ENCODE measurements at places on chromosomes 5 and 9. TPM values are rescaled to one million over a fixed set of nuclear protein-coding genes. Genes with fewer than 3 reads are reported as not detected.
A peak's percentile ranks its signal among the peaks of the same experiment; 100 is the strongest.

The PKD2L2 gene
- total RNA-seq, result 0.60 TPM

The LCN12 gene
- 7.4 TPM for total RNA-seq

The GFI1B gene
- 0.39 TPM for total RNA-seq

The GABRP gene
- 2.9 TPM for total RNA-seq

The ZNF462 gene
- 30.9 TPM for total RNA-seq

The HRCT1 gene
- total RNA-seq, result 2.3 TPM

The PCDHGA9 gene
- total RNA-seq, result 9.6 TPM

The PCDHGA5 gene
- total RNA-seq, result 2.9 TPM

DNA sequence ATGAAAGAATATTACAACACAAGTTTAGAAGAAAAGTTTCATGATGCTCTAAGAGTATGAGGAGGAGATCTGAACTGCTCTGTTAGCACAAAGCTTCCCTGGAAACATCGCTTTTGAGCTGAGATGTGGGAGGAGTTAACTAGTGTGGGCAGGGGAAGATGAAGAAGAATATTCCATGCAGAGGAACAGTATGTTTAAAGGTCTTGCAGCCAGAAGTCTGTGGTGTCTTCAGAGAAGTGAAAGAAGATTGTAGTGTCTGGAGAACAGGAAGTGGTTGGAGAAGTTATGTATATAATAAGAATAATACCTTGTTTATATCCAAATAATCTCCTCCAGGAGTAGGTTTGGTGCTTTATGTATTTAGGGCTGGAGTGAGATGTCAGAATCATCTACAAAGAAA, 406.7 kb downstream of the MAN2A1 start:
- no peak for DNase-seq

- DNase-seq, result no peak
Observed at GRCh38 chr9:2628919-2629318, 7.3 kb downstream of the VLDLR start.

DNA sequence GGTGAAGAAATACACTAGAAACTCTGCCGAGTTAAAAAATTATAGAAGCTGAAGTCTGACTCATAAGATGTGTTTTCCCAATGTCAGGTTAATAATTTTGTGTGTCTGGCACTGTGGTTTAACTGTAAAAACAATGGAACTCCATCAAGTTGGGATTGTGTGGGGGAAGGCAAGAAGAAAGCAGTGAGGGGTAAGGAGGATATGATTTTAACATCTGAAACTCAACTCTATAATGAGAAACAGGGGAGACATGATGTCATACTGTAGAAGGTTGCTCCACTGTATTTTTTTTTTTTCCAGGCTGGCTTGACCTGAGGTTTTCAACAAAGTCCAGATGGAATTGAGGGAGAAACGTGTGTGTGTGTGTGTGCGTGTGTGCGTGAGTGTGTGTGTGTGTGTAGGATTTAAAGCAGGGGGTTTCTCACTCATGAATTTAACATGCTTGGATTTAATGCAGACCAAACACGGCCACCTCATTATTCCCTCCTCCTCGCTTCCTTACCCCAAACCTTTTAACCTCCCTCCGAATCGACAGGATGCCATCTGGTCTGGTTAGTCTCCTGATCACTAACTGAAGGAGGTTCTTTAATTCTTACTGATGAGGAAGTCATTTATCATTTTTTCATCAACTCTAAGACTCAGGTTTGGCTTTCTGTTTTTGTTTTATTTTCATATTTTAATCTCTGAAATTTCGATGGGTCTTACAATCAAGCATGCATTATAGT, 140.2 kb upstream of the LPAR1 start:
- no peak for DNase-seq

GRCh38 chr5:36657563-36657995, 51.2 kb downstream of the SLC1A3 start:
- peak; percentile 63 for DNase-seq

- DNase-seq, result no peak
Observed at GRCh38 chr5:107369622-107370021, 301.1 kb downstream of the EFNA5 start.

- no peak for DNase-seq
Observed at GRCh38 chr9:109934136-109934856, 154.3 kb downstream of the PALM2AKAP2 start.

- no peak for DNase-seq
Observed at GRCh38 chr5:126816649-126817048, 39.7 kb downstream of the LMNB1 start.

DNA sequence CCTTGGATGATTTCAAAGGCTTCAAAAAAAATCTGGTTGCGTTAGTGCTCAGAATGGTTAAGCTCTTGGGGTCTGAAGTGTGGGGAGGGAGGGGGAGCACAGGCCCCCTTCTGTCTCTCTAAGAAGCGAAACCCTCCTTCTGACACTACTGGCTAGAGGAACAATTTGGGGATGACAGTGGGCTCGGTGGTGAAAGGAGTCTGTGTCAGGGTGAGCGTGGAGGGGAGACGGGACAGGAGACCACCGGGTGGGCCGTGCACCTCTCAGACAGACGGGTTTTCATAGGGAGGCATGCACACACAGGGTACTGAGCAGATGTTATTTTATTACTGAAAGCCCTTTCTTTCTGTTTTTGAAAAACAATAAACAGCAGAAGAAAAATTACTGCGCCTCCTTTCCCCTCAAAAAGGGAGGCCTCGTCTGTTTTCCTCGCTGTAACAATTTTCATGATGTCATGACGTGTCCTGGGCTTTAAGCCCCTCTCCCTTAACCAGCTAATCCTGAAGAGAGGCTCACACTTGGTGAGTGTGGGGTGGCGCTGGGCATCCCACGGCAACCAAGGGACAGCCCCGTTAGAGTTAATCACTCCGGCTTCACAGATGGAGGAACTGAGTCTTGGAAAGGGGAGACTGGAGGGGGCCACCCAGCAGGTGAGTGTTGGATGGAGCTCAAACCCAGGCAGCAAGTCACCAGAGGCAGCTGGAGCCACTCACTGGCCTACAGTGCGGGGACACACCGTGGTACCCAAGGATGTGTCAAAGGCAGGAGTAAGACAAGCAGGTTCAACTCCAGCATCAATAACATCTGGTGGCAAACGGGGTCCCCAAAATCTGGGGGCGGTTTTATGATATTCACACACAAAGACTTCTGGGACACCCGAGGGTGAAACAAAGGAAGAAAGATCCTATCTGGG, 53.4 kb downstream of the PTCH1 start:
- no peak for DNase-seq

DNA sequence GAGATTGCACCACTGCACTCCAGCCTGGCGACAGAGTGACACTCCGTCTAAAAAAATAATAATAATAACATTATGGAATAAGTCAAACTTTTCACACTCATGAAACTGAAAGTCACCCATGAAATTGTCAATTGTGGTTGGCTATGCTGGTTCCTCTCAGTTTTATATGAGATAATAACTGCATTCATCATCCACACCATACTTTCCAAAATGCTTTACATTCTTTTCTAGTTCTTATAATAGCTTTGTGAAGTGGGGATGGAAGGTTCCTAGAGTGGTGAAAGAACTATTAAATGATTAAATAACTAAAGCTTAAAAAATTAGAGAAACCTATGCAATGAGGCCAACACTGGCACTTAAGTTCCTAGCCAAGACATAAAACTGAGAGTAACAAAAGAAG, 12.6 kb upstream of the ASPN start:
- DNase-seq, result no peak

DNA sequence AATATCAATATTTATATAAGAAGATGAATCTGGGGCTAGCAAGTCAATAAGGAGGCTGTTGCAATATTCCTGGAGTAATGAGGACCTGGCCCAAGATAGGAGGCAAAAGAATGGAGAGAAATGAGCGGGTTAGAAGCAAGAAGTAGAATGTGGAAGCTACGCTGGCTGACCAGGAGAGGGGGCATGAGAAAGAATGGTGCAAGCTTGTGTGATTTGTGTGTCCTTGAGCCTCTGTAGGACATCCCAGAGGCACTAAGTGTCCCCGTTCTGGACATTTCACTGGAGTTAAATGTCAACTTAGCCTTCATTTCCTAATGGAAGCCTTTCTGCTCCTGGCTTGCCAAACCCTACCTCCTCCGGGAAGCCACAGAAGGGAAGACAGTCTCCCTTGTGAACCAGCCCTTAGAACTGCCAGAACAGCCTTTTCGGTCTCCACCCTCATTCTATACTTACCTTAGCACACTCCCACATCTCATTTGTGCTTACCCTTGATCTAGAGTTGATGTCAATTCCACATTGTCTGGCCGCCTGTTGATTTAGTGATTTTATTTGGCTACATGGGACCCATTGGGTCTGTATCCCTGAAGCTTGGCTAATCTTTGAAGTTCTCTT, 6.7 kb upstream of the PDE6A start:
- no peak for DNase-seq

DNA sequence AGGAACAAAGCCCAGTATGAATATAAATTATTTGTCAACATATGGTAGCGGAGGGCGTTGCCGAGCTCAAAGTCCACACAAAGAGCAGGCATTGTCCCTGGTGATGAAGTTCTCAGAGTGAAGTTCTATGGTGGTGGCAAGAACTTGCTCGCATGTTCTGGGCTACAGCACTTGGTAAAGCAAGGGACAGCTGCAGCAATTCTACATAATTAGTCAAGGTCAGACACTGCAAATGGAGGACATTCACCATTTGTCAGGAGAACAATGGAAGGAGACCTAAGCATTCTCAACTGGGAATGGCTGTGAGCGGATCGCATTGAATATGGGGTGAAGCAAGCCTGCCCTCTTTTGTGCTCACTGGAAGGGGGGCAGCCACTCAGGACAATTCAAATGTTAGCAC, 503.8 kb upstream of the ADAMTS16 start:
- no peak for DNase-seq

DNA sequence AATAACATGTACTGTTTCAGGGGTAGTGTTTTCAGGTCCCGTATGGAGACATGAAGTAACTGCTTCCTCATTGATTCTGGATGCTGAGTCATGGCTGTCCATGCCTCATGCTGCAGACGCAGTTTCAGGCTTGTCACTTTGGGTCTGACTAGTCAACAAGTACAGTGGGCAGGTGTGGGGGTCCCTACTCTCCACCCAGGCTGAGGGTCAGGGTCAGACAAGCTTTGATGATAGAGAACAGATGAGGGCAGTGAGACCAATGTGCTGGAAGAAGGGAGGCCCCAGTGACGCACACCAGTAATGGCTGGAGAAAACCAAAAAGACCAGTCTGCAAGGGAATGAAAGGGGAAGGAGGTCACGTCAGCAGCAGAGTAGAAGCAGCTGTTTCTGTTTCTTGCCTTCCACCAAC, 80.0 kb upstream of the NFIL3 start:
- no peak for DNase-seq

DNA sequence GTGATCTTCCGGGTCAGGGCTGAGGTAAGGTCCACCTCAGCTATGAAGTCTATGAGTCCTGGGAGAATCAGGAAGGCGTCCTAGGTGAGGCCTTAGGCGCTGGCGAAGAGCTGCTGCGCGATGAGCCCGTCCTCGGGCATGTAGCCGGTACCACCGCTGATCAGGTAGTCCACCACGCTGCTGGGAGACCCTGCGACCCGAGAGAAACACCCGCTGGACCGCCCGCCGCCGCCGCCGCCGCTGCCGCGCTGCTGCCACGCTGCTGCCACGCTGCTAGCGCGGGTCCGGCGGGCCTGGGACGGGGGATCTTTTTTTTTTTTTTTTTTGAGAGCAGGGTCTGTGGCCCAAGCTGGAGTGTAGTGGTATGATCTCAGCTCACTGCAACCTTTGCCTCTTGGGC, 8.0 kb upstream of the DCAF12 start:
- no peak for DNase-seq

GRCh38 chr9:79610019-79610631, 38.4 kb downstream of the TLE4 start:
- no peak for DNase-seq

DNA sequence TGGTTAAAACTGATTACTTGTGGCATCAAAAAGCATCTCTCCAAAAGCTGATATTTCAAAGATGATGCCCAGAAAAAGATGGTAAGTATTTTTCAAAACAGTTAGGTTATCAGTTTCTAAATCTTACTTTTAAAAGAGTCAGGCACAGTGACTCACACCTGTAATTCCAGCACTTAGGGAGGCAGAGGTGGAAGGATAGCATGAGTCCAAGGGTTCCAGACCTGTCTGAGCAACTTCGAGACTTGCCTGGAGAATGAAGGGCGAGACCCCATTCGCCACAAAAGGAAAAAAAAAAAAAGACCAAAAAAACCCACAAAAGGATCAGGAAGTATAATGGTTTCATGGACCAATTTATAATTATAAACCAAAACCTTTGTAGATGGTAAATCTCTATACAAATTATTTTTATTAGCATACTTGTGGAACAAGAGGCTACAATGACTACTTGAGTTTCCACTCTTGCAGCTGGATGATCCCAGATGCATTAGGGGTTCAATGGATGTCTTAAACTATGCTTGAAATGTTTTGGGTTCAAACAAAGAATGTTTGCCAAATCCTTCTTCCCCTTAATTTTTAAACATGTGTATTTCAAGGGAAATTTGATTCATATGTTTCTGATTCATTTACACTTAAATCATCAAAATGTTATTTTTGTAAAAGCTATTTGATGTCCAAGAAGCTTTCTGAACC, 96.1 kb downstream of the ADAMTSL1 start:
- DNase-seq, result no peak

GRCh38 chr5:135488727-135489465, 36.7 kb upstream of the TIFAB start:
- DNase-seq, result no peak

GRCh38 chr9:126692041-126692758, 78.5 kb downstream of the LMX1B start:
- DNase-seq, result no peak

DNA sequence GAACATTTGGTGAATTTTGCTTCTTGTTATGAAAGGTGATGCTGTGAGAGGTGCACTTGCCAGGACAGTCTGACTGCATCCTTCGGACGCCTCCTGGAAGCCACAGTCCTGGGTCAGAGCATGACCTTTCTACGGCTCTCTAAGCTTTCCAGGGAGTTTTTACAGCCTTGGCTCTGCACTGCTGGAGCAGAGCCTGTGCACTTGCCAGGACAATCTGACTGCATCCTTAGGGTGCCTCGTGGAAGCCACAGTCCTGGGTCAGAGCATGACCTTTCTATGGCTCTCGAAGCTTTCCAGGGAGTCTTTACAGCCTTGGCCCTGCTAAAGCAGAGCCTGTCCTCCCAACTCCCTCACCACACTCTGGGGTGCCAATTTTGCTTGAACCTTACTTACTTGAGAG, 49.6 kb downstream of the CCDC180 start:
- no peak for DNase-seq

DNA sequence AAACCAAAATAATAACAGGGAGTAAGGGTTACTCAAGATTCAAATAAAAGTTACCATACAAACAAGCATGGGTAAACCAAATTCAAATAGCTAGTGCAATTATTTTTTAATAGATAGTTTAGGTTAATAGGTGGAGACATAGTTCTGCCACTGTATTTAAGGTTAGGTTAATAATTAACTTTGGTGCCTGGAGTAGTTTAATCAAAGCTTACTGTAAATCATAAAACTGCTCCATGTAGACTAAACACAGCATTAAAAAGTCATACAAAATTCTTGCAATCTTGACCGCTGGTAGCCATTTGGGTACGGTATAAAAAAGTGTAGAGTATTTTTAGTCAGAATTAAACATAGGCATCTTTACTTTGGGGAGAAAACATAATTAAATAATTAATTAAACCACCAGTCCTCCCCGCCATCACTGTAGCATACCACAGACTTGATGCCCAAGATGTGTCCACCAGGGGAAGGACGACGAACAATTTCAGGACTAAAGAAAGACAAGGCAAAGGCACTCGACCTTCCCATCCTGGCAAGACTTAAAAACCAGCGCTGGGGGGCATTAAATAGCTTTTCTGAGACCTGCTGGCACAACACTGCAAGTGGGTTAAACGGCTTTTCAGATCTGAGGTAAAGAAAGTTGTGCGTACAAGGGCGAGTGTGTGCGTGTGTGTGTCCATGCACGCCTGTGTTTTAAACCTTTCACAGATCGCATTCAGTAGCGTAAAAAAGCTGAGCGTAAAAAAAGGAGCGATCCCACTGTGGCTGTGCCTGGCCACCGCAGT, 2.9 kb downstream of the SEMA6A start:
- no peak for DNase-seq

Measured in heart left ventricle (tissue), 16 donors.